Amniotic stem cell (primary cell): ENCODE measurements at places on chromosomes 5 and 9.

- DNase-seq: peak; percentile 63
Measured at GRCh38 chr9:37471942-37472684, 6.9 kb upstream of the ZBTB5 start.

DNA sequence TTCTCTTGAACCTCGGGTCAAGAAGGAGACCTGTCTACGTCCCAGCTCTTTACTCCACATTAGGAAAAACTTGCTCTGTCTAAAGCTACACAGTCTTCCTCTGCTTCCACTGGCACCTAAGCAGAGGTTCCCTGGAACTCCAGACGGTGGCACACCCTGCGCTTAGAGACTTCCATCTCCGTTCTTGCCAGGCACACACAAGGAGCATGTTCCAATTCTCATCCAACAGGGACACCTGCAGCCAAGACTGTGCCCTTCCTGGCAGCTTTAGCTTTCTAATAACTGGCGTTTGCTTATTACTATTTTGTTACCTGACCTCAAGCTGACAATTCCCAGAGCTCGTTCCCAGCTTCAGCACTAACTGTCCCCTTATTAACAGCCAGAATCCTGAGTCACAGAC, 16.0 kb downstream of the CAPSL start:
- no peak for DNase-seq

- DNase-seq: no peak
Measured at GRCh38 chr9:124428751-124429529, 13.7 kb upstream of the PSMB7 start.

GRCh38 chr5:60633341-60633740, 66.6 kb downstream of the DEPDC1B start:
- no peak for DNase-seq

DNA sequence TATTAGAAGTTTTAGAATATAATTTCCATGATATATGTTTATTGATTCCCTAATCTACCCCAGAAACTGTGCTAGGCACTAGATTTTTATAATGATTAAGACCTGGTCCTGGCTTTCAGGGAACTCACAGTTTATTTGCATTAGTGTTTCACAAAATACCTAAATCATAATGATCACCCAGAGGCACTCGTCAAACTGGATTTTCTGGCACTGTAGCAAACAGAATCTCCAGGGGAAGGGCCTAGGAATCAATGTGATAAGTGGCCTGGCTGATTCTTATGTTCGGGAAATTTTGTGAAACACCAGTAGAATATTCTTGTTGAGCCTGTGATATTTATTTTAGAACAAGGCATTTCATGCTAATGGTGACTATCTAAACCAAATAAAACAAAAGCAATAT, 37.4 kb upstream of the SRP19 start:
- DNase-seq: no peak

- no peak for DNase-seq
Measured at GRCh38 chr9:114002986-114003350, 75.1 kb downstream of the AMBP start.

DNA sequence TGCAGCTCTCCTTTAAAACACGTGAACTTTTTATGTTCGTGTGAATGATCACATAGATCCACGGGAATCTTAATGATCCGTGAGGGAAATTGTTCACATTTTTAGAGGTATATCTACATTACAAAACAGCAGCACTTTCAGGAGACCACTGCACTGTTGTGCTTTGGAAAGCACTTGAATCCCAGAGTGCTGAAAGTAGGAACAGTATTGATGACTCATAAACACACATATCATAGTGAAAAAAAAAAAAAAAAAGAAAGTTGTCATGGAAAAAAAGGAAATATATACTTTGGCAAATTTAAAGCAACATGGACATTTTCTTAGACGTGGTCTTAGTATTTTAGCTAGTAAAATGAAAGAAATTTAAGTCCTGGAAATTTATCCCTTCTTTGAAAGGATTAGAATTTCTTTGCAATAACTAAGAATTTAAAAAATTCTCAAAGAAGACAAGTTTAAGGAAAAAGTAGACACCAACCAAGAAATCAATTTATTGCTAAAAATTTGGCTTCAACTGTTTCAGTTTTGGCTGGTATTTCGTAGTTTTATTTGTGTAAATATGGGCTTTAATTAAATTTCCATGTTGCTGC, 55.4 kb downstream of the ADGRV1 start:
- DNase-seq: no peak

GRCh38 chr5:4563400-4563799, 576.7 kb upstream of the ADAMTS16 start:
- no peak for DNase-seq

DNA sequence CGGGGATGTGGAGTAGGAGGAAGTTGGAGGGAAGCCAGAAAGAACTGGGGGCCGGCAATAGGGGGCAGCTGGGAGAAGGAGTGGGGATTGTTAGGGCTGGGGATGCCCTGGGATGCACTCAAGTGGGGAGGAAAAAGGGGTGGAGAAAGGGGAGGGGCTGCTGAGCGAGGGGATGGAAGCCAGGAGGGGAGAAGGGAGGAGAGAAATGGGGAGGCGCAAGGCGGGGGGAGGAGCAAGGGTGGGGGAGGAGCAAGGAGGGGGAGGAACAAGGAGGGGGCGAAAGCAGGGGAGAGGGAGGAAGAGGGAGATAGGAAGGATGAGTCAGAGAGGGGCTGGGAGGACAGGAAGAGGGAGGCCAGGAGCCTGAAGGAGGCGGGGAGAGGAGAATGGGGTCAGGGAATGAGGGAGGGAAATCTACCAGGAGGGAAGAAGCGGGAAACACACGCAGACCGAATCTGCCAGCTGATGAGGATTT, 1.6 kb downstream of the IRX4 start:
- no peak for DNase-seq

DNA sequence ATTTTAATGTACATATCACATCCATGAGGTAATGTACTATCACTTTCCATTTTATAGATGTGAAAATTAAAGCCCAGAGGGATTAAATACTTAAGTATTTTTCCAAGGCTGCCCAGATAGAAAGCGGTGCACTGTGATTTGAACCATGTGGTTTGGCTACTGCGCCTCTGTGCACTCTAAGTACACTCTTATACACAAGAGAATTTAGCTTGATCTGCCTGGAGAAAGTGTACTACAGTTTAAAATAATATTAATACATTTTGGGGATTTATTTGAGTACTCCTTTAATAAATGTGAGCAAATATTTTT, 360.4 kb upstream of the ACTBL2 start:
- no peak for DNase-seq

GRCh38 chr9:97556721-97557605, 55.5 kb downstream of the TMOD1 start:
- no peak for DNase-seq

DNA sequence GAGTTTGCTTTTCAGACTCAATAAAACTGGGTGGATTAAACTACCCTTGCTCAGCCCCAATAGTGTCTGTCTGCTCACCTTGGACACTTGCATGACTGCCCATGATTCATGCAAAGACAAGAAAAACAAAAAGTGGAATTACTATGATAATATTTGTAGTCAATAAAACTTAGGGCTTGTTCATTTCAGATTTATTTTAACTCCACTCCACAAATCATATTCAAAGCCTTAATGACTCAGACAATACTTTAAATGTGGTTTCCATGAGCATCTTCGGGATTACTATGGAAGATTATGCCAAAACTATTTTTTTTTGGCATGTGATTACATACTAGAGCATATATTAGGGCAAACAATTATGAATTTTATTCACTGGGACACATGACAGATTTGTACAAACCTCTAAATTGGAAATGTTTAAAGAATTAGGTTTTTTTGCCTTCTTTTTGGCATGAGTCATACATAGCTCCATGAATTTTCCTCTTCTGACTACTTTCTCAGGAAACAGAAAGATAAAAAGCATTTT, 468.9 kb downstream of the ACTL7B start:
- DNase-seq: peak; percentile 61

- DNase-seq: peak; percentile 65
Measured at GRCh38 chr9:129964901-129965734, 77.9 kb downstream of the FNBP1 start.

DNA sequence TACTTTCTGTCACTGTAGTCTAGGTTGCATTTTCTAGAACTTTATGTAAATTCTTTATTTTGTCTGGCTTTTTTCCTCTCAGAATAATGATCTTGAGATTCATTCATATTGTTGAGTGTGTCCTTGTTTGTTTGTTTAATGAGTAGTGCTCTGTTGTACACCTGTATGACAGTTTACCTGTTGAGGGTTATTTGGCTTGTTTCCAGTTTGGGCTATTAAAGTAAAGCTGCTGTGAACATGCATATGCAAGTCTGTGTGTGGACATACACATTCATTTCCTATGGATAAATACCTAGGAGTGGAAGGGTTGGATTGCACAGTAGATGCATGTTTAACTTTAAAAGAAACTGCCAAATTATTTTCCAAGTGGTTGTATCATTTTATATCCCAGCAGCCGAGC, 30.4 kb downstream of the MVB12B start:
- no peak for DNase-seq

DNA sequence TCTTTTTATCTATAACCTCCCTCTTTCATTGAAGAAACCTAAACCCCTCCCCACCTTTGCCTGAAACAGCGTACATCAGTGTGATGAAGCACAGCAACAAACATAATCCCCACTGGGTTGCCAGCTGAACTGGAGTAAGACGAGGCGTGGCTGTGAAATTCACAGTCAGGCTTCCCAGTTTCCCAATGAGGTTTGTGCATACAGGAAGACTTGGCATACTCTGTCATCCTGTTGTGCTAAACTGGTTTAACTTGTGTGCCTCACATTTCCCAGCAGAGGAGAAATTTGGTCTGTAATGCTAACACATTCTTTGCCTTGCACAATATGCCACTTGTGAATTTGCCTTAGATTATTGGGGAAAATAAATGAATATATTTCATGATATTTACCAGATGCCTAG, 121.5 kb downstream of the SV2C start:
- no peak for DNase-seq

- no peak for DNase-seq
Measured at GRCh38 chr9:37732086-37732741, 21.4 kb upstream of the TRMT10B start.

DNA sequence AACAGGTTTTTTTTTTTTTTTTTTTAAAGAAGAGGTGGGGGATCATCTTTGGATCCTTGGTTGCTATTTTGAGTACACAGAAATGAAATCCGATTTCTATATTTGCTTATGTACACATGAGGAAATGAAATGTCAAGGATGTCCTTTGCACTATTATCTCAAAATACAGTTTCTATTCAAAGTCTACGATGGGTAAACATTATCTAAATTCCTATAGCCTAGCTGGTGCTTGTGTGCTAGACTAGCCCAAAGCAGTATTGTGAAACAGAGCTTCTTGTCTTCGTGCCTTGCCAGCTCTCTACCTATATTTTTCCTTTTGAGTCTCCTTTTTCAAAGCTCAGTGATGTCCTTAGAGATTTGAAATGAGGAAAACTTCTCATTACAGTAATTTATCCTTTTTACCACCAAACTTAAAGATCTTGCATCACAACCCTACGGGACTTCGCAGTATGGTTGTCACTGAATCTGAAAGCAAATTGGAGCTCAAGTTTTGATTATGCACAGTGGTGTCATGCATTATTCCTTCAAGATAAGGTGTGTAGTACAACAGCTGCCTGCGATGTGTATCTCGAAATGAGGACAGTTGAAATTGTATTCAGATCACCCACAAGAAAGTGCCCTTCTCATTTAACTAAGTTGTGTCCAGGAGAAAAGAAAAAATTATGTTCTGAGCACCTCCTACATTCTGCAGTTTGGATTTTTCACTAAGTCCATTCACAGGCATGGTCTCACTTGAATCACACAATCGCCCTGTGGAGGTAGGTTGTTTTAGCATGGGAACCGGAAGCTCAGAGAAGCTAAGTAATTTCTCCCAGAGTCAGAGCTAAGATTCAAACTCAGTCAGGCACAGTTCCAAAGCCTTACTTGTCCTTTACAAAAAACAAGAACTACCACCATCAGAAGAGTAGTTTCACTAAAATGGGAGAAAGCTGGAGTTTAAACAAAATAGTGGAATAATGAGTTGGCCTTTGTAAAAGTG, 379.0 kb downstream of the GLIS3 start:
- DNase-seq: no peak

DNA sequence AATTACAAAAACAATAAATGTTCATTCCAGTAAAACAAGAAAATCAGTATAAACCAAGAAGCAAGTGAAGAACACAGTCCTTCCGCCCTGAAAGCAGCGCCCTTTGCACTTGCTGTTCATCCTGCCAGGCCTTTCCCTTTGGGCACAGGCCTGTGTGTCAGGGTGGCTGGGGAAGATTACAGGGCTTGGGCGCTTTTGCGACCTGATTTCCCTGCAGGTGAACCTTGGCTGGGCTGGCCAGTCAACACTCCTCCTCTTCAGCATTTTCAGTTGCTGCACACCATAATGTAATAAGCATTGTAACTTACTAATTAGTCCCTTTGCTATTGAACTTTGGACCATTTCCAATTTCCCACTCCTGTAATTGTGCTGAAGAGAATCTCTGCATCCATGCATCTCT, 38.6 kb upstream of the TDRD7 start:
- DNase-seq: no peak

GRCh38 chr5:169656125-169656901, 19.2 kb downstream of the DOCK2 start:
- no peak for DNase-seq

DNA sequence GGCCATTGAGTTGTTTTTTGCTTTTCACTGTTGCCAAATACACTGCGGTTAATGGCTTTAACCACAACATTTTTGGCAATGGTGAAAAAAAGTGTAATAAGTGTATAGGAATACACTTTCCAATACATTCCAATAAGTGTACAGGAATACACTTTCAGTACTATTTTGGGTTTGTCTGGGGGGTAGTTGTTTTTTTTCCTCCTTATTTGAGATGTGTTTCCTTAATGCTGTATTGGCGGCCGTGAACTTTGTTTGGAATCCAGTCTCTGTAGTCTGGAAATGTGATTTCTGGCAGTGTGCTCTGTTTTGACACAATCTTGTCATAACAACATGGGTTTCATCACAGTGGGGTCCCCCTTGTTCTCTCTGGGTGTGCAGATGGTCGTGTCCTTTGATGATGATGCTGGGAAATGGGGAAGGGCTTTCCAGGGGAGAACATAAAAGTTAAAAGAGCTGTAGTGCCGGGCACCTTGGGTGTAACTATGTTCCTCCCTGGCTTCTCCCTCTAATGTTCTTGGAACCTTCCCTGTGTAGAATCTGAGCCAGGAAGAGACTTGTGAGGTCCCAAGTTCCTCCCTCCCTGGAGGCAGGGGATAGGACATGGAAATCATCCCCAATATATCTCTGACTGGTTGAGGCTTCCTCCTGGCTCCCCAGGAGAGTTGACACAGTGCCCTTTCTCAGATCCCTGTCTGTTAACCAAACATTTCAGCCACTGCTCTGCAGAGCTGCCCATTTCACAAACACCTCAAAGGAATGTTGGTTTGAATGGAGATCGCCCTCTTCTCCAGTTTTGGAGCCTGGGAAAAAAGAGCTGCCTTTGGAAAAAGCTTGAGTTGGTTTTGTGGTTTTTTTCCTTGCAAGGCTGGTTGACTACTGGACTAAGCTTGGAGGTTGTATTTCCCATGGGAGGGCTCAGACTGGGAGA, 44.8 kb downstream of the RCL1 start:
- peak; percentile 2 for DNase-seq

GRCh38 chr5:96660971-96661854, 963 bp upstream of the CAST start:
- DNase-seq: no peak

GRCh38 chr5:73218552-73219171, 45.7 kb downstream of the TMEM174 start:
- peak; percentile 44 for DNase-seq
